ENCODE measurements at places on chromosomes 4 and X.

DNA sequence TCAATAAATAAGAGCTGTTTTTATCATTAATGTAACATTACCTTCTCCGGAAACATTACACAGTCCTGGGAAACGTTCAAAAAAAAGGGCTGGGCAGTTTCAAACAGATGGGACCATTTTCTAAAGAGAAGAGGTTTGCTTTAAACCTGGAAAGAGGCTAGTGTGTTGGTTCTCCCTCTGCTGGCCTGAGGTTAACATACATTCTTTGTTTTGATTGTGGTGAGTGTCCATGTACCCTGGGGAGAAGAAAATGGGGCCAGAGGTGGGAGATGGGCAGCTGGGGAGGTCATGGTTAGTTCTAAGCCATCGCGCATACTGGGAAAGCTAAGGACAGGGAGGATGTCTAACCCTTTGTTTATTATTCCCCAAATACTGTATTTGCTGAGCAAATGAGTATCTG, 194.7 kb downstream of the CPEB2 start:
- DNase-seq: no peak

- DNase-seq: no peak
Measured at GRCh38 chrX:96564595-96564994, 120.0 kb upstream of the DIAPH2 start.

GRCh38 chr4:40299811-40300292, 35.3 kb upstream of the CHRNA9 start:
- no peak for DNase-seq

GRCh38 chrX:73964579-73964978, 339.4 kb upstream of the ZCCHC13 start:
- no peak for DNase-seq

GRCh38 chr4:2286904-2287593, 25.1 kb upstream of the MXD4 start:
- no peak for DNase-seq

GRCh38 chr4:151143162-151143561, 43.7 kb downstream of the RPS3A start:
- no peak for DNase-seq

- DNase-seq: no peak
Measured at GRCh38 chrX:15822922-15823321, 31.7 kb downstream of the AP1S2 start.

DNA sequence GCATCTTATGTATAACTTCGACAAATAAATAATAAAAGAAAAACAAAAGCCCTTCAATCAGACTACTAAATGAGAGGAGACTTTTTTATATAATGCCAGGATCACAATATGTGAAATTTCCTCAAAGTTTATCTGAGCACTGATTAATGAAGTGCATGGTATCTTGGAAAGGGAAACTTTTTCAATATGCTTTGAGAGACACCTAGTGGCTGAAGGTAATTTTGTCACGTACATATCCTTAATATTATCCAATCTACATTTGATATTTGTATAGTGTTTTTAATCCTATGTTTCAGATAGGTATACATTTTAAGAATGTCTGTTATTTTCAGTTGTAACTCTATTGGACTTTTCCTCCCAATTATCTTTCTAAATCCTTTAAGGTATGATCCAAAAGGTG, 146.8 kb downstream of the KLHL4 start:
- DNase-seq: no peak

DNA sequence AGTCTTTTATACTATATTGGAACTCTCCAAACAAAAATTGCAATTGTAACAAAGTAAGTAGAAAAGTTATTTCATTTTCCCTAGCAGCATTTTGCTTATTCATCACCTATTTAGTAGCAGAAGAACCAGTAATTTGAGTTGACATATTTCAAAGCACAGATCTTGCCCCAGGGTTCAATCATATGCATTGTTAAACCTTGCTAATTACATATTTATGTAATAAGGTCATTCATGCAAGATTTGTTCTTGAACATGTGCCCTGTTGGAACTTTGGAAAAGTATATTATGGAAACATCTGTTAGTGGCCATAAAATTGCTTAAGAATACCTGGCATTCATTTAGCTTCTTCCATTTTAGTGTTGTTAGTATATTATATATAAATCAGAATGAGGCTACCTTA, 191.7 kb downstream of the TLL1 start:
- no peak for DNase-seq

- no peak for DNase-seq
Measured at GRCh38 chrX:119573840-119574393, 446 bp upstream of the UBE2A start.

DNA sequence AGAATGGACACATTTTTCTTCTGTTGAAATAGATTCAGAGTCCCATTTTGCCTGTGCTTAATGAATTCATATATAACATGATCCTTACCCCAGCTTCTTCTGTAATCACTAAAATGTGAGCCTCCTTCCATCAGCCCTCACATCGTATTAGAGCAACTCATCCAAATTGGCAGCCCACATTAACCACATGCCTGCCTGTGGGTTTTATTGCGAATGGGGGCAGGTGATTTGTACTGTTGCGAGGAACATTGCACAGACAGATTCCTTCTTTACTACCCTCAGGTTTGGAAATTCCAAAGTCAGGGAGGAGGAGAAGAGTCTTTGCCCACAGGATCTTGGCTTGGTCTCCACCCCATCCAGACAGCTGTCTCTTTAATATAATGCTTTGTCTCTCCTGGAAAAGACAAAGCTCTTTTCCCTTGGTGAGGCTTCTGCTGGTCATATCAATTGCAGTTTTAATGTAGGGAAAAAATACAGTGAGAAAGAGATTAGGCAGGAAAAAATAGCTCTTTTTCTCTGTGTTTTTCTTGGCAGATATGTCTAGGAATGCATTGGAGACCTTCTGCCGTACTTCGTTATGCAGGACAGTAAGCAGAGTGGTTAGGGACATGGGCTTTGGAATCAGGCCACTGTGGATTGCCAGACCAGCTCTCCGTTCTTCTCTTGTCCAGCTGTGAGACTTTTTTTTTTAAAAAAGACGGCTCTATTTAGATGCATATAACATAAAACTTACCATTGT, 371.2 kb downstream of the AFF2 start:
- no peak for DNase-seq

GRCh38 chr4:102500352-102500695, 835 bp upstream of the NFKB1 start:
- DNase-seq: peak; percentile 16

- no peak for DNase-seq
Measured at GRCh38 chrX:155998761-155999510, 1.4 kb downstream of the IL9R start.

- no peak for DNase-seq
Measured at GRCh38 chr4:159435561-159436023, 332.7 kb downstream of the RAPGEF2 start.

- DNase-seq: no peak
Measured at GRCh38 chr4:89314291-89314690, 6.7 kb upstream of the GPRIN3 start.

GRCh38 chr4:3066836-3067400, 7.4 kb downstream of the HTT-AS start:
- no peak for DNase-seq

DNA sequence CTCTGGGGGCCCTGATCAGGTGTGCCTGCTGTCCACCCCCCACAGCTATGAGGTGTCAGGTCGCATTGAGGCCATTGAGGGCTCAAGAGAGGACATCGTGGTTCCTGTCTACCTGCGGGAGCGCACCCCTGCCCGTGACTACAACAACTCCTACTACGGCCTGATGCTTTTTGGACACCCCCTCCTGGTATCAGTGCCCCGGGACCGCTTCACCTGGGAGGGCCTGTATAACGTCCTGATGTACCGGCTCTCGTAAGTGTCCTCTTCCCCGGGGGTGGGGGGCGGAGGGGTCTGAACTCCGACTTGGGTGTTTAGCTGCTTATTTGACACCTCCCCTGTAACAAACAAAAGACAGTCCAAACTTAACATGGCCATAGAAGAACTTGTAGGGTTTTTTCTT, 10.5 kb downstream of the USP11 start:
- DNase-seq: no peak

DNA sequence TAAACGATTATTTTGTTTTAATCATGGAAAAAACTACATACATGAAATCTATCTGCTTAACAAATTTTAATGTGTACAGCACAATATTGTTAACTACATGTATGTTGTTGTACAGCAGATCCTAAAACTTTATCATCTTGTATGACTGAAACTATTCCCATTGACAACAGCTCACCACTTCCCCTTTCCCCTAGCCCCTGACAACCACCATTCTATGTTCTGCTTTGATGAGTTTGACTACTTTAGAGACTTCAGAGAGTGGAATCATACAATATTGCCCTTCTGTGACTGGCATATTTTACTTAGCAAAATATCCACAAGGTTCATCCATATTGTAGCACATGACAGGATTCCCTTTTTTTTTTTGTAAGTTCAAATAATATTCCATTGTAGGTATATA, 185.9 kb downstream of the CFAP299 start:
- DNase-seq: no peak

DNA sequence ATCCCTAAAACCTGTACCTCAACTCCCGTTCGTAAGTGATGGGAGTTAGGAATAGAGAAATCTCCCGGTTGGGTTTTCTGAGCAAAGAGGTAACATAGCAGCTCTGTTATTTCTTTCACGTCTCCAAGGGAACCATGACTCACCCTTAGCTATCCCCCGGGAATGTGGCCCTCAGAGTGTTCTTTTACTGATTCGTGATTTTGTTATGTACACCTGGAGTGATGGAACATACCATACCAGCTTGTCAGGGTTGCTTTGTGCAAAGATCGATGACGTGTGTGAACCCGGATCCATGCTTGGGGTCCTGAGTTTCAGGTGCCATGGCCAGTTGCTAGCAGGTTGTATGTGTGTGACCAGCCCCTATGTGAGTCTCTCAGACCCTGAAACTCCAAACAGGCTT, 52.6 kb downstream of the HPRT1 start:
- DNase-seq: no peak

DNA sequence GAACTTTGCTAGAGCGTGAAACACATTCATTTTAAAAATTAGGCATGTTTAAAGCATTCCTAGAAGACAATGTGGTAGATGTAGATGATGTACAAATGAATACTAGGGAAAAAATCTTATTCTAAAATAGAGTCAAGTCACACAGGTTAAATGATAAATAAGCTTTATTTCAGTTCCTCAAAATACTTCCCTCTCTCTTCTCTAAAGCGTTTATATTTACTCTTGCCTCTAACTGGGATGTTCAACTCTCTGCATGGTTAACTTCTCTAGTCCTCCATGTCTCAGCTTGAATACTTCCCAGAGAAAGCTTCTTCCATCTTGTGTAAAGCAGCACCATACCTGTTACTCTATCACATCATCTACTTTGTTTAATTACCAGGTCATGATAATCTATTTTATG, 30.9 kb upstream of the GLRA3 start:
- no peak for DNase-seq

- DNase-seq: no peak
Measured at GRCh38 chrX:109187473-109188168, 294.3 kb downstream of the GUCY2F start.

DNA sequence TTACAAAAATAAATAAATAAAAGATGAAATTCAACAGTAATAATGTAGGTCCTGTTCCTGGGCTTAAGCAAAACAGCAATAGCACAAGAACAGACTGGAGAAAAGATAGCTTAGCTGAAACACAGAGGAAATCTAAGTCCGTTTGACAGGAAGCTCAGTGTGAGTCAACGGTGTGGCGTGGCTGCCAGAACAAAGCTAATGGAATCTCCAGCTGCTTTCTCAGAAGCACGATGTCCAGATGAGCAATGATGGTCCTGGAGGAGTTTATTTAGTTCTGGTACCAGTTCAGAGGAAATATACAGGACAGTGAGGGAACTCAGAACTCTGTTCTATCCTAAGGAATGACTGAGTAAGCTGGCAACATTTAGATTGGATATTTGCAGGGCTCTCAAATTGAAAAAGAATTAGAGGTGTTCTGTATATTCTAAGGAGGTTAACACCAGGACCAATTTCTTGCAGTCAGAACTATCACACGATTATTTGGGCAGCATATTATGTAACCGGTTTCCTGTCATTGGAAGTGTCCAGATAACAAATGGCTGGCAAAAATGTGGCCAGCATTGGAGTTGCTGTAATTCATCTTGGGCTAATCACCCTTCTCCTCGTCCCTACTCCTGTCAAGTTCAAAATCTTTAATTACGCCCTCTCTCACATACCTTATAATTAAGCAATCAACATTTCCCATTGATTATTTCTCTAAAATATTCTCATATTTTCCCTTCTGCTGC, 12.7 kb downstream of the GAB3 start:
- DNase-seq: no peak

DNA sequence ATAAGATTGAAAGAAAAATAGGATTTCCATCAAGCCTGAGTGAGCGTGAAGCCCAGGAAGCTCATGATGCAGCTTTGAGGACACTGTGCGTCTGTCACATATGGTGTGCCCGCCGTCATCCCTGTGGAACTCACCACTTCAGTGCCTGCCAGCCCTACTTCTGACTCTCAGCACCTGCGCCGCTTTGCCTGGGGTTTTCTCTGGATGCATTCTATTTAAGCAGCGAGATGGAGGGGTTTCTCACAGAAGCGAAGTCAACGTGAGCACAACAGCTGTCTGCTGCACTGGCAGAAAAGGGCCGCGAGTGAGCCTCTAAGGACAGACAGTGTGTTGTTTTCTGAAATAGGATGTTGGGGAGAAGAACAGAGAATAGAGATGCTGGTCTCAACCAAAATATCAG, 6.2 kb upstream of the TMEM128 start:
- DNase-seq: no peak

GRCh38 chr4:37268319-37268718, 23.8 kb downstream of the NWD2 start:
- DNase-seq: no peak

DNA sequence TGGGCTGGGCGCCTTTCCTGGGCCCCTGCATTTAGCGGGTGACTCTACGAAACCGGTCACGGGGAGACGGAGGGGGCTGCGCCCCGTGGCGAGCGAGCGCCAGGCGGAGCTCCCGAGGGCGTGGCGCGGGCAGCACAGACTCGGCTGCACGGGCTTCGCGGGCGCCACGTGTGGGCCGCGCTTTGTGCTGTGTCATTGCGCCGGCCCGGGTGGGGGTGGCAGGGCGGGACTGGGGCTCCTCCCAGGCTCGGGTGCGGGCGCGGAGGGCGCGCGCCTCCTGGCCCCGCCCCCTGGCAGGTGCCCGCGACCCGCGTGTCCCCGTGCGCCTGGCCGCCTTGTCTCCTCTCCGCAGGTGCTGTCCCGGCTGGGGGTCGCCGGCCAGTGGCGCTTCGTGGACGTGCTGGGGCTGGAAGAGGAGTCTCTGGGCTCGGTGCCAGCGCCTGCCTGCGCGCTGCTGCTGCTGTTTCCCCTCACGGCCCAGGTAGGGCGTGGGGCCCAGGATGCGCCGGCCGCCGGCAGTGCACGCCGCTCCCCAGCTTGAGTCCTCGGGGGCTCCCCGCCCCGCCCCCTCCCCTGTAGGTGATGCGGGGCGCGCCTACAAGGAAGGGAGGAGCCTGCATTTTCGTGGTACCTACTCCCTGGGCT, 651 bp downstream of the UCHL1 start:
- DNase-seq: no peak

- no peak for DNase-seq
Measured at GRCh38 chr4:173507471-173508385, 22.3 kb downstream of the HAND2 start.

- DNase-seq: no peak
Measured at GRCh38 chr4:60952921-60953320, 247.2 kb upstream of the ADGRL3 start.
